ENCODE measurements at places on chromosomes 12 and 14.

- no peak for DNase-seq
Observed at GRCh38 chr12:6550294-6551062, 5.4 kb downstream of the IFFO1 start.

- no peak for DNase-seq
Observed at GRCh38 chr12:22173177-22173576, 127.2 kb downstream of the CMAS start.

GRCh38 chr14:26478967-26479366 lies 118.9 kb downstream of the NOVA1 start:
- no peak for DNase-seq

- DNase-seq = no peak
Observed at GRCh38 chr14:20781803-20782202, 735 bp downstream of the RNASE6 start.

DNA sequence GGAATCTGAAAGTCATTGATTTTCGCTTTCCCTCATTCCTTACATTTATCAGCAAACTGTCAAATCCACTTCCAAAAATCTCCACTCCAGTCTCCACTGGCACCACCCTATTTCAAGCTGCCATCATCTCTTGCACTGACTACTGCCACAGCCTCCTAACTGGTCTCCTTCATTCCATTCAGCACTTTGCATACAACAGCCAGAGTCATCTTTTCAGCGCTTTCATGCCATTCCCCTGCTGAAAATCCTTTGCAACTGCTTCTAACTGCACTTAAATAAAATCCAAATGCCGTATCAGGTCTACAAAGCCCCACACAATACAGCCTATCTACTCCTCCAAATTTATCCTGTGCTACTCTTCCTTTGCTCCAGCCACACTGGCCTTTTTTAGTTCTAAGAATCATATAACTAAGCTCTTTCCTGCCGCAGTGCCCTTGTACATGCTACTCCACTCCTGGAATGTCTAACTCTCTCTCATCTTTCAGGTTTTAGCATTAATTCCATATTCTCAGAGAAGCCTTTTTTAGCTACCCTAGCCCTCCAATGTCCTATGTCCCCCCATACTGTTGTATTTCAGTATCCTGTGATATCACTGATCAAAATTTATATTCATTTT lies 21.6 kb downstream of the FERMT2 start:
- no peak for DNase-seq

DNA sequence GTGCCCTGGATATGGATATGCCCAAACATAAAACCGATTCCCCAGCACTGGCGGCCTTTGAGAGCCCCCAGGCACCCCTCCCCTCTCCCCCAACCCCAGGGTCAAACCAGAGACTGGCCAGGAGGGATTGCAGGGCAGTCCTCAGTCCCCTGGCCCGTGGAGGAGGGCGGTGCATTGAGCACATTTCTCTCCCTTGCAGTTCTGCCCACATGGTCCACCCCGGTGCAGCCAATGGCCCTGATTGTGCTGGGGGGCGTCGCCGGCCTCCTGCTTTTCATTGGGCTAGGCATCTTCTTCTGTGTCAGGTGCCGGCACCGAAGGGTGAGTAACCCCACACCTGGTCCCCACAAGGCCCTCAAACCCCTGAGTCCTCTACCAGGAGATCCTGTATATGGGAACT lies 3.4 kb upstream of the GPR162 start:
- no peak for DNase-seq

- DNase-seq = no peak
Observed at GRCh38 chr14:64971491-64971942, 619 bp downstream of the RAB15 start.

DNA sequence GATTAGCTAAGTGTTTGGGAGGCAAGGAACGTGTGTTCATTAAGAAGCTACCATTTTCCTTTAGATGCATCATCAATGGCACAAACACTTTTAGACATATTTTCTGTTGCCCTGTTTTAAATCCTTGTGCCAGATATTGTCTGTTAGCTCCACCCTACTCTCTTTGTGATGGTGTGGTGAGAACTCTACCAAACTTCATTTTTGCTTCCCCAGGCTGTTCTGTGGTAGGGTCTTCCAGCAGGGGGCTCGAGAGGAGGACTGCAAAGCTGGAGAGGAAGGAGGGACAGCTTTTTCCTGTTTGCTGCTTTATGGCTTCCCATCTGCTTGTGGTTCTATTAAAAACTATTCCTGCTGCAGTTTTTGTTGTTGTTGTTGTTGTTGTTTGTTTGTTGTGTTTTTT lies 23.8 kb upstream of the STRAP start:
- no peak for DNase-seq

GRCh38 chr12:76863837-76864236 lies 15.0 kb downstream of the CSRP2 start:
- no peak for DNase-seq

DNA sequence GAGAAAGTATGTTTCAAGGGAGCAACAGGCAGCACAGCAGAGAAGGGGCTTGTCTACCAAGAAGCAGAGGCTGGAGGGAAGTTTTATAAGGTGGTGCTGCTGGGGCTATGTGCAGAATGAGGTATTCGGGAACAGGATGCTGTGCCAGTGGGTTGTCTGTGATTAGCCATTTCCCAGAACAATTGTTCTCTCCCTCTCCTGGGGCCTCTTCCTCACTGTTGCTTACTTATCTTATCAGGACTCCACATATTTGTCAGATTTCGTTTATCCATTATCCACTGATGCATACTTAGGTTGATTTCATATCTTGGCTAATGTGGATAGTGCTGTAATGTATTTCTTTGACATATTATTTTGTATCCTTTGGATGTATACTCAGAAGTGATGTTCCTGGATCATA lies 195.1 kb upstream of the RTL1 start:
- DNase-seq = no peak

DNA sequence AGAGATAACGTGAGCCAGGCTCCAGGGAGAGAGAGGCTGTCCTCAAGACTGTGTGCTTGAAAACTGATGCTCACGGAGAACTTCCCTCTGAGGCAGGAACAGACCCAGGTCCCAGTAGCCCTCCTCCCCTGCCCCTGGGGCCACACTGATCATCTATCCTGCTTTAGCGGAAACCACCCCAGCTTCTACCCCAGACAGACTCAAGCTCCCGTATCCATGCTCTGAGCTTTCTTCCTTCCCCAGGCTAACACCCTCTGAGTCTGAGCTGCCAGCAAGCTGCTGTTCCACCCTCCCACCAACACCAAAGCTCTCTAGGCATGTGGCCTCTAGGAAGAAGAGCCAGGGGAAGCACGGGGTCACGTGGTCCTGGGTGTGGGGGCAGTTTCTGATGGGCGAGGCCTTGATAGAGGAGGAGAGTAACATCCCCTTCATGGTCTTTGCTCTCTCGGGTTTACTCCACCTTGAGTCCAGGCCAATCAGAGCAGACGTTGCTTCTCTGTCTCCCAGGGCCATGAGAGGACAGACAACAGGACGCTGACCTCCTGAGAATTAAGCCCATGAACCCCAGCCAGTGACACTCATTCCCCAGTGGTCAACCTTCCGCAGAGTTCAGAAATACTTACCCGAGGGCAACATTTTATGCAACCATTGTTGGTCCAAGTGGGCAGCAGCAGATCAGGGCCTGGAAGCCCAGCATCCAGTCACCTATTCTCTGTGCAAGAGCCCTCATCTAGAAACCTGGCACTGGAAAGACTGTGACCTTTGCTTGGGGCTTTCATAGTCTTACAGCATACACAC lies 1.4 kb downstream of the PCK2 start:
- no peak for DNase-seq

GRCh38 chr12:72272731-72273498 lies 745 bp downstream of the TRHDE start:
- no peak for DNase-seq

DNA sequence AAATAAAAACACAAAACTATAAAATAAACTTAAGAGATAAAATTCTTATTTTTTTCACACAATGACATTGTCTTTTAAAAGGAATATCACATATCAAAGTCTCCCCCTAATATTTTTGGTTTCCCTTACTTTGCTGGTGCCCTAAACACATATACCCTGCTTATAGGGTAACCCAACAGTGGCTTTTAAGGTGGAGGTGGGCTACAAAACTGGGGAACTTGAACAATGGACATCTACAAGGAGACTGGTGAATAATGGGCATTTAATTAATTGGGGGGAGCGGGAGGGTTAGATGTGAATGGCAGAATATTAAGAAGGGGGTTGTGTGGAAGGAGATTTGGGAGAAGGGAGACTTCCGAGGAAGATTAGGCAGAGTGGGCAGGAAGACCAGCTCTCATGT lies 9.6 kb downstream of the B4GALNT1 start:
- DNase-seq = no peak

DNA sequence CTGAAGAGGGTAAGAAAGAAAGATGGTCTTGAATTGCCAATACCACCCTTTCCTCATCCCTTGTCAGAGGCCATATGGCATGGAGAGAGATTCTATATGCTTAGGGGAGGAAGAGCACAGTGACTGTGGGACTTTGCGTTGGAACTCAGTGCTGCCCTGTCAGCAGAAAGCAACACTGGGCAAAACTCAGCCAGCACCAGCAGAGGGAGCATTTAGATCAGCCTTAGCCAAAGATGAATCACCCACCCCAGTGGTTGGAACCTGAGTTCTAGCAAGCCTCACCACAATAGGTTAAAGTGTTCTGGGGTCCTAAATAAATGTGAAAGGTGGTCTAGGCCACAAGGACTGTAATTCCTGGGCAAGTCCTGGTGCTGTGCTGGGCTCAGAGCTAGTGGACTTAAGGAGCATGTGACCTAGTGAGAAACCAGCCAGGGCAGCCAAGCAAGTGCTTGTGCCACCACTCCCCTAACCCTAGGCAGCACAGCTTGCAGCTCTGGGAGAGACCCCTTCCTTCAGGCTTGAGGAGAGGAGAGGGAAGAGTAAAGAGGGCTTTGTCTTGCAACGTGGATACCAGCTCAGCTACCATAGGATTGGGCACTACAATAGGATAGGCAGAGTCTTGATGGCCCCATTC lies 11.4 kb upstream of the BCAT1 start:
- no peak for DNase-seq

DNA sequence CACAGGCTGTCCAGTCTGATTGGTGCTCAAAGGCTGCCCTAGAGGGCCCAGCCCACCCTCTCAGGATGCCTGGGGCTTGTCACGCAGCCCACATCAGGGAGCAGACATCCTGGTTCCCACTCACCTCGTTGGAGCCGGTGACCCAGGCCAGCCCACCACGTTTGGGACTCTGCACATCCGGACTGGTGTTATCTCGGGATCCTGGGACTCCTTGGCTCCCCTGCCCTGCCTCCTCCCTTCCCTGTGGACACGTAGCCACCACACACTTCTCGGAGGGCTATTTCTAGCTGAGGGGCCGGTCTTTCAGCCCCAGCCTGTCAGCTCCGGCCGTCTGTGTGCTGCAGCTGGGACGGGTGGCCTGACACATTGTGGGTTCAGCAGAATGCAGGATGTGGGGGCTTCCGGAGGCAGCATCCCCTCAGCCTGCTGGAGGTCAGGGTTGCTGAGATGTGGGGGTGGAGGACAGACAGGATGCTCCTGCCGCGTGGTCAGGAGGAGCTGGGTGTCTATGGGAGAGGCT lies 12.8 kb upstream of the FGF23 start:
- no peak for DNase-seq

DNA sequence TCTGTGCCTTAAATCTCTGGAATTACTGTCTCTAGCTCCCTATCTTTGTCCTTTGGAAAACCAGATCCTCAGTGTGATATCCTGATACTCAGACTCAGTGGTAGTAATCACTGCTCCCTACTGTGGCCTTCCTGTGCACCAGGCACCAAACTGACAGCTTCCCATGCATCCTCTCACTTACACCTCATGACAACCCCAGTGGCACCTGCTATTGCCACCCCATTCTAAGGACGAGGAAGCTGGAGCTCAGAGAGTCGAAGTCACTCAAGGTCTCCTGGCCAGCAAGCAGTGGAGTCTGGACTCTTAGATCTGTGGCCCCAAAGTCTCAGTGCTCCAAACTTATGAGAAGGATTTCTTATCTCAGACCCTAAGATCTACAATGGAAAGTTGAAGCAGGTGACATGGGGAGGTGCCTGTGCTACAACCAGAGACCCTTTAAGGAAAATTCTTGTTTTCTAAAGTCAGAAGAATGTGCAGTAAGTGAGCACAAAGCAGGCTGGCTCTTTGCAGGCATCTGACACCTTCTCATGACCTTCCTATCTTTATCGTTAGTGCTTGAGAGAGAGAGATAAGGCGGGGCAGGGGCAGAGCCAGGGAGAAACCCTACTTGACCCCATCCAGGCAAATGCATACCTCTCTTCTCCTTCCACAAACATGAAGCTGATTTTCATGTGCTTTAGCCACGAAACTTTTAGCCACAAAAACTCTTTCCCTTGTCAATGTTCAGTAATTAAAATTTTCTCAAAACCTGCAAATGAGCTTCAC lies 47.1 kb downstream of the CCDC60 start:
- no peak for DNase-seq

DNA sequence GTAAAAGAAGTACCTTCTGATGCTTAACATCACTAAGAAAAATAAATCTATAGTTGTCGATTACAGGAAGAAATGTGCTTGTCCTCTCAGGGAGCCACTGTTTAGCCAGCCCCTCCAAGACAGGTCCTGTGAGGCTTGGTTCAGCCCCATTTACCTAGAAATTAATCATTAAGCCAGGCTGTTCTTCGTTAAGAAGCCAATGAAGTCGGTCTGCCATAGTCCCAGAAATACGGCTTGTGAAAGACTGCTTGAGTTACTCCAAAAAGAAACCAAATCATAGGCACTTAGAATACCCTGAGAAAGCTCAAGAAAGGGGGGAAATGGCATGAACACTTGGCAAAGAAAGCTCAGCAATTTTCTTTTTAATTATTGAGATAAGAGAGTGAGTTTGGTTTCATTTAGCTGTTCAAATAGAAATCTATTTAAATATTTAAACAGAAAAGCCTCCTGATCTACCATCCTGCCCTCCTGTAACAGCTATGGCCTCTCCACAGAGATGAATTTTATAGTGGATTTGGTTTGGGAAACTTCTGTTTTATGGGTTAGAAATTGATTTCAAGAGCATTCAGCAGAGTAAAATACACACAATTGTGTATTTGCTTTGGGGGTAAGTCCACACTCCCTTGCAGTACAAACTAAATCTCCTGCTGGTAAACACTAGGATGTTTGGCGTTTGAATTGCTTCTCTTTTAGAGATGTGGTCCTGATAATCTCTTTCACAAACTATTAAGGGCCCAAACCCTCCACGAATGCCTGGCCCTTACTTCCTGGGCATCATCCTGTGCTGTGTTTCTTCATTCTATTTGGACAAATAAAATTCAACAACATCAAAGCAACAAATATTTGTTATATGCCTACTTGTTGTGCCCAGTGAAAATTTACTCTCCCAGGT lies 234.4 kb downstream of the SEC23A start:
- DNase-seq = no peak

DNA sequence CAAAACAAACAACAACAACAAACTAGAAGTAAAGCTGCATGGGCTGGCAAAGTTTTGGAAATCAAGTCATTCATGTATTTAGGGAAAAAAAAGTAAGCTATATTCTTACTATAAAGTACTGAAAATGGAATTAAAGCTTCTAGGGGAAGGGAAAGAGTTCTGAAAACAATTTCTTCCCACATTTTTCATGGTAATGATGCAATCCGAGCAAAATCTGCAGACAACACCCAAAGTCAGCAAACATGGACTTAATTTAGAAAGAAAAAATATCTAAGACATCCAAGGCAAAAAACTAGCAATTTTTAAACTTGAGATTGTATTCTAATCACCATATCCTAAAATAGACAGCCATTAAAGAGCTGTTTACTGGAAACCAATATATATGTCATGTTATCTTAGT lies 86.3 kb downstream of the LRP6 start:
- DNase-seq = no peak

All from NCI-H1436 treated with DMSO at 0.1 percent for 48 hours (cell line).